Type B pancreatic cell (in vitro differentiated cells): ENCODE measurements at places on chromosomes 7 and 10. TPM values are rescaled to one million over a fixed set of nuclear protein-coding genes. Genes with fewer than 3 reads are reported as not detected.

The C10orf90 gene
- total RNA-seq: 1.5 TPM in 1 of 2 replicates, not detected in the other

The SHTN1 gene
- total RNA-seq: 18.2 and 35.6 TPM in 2 replicates

DNA sequence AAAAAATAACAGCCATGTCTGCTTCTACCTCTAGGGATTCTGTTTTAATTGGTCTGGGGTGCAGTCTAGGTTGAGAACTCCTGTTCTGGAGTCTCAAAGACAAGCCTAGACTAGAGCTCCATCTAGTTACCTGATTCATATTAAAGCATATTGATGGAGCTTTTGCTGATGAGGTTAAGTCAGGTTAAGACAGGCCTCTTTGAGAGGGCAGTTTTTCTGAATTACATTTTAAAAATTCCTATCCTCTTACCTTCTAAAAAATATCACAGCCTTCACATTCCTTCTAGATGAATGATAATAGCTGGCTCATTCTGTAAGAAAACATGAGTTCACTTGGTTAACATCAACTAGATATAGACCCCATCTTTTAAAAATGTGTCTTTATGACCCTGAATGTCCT is 28.9 kb downstream of the MGAM start:
- H3K27me3 ChIP-seq: no peaks in the 10 kb centered on the region
- H3K4me3 ChIP-seq: no peak overlapping the region
- H3K4me1 ChIP-seq: no peaks in the 10 kb centered on the region
- no peak for DNase-seq

DNA sequence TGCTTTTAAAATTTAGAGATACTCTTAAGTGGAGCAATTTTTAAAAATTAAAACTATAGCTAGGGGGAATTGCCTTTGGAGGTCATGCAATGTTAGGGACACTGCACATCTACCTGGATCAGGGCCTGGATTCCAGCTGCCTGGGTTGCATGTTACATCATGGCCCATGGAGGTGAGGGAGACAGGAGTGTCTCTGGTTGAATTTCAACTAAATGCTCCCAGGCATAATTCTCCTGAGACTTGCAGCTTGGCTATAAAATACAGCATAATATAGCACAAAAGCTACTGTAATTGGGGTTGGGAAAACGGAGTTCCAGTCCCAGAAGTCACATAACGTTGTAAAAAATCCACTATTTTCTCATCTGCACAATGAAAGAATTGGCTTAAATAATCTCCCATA is 782.5 kb downstream of the LRMDA start:
- H3K36me3 ChIP-seq: no peaks in the 10 kb centered on the region
- H3K4me3 ChIP-seq: no peak overlapping the region
- no peak for DNase-seq
- H3K4me1 ChIP-seq: peaks cover 9% of the 10 kb centered on the region
- H3K27me3 ChIP-seq: peaks cover 12% of the 10 kb centered on the region

DNA sequence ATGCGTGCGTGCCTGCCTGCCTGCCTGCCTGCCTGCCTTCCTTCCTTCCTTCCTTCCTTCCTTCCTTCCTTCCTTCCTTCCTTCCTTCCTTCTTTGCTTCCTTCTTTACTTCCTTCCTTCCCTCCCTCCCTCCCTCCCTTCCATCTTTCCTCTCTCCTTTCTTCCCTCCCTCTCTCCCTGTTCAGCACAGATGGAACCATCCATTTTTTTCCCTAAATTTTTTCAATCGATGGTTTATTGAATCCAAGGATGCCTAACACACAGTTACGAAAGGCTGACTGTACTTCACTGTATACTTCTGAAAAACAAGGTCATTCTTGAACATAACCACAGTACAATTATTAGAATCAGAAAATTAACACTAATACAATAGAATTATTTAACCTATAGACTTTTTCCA is 53.8 kb downstream of the ABCA13 start:
- no peak overlapping the region for H3K27ac ChIP-seq
- H3K4me3 ChIP-seq: no peak overlapping the region
- no peak for DNase-seq
- no peaks in the 10 kb centered on the region for H3K36me3 ChIP-seq
- no peaks in the 10 kb centered on the region for H3K4me1 ChIP-seq
- no peaks in the 10 kb centered on the region for H3K27me3 ChIP-seq
